Stimulated activated CD8-positive, alpha-beta memory T cell treated with anti-CD3 and anti-CD28 coated beads, Interleukin-4, amount 100 ng/mL, for 4 hours (primary cell): ENCODE measurements at places on chromosomes 4 and X.

DNA sequence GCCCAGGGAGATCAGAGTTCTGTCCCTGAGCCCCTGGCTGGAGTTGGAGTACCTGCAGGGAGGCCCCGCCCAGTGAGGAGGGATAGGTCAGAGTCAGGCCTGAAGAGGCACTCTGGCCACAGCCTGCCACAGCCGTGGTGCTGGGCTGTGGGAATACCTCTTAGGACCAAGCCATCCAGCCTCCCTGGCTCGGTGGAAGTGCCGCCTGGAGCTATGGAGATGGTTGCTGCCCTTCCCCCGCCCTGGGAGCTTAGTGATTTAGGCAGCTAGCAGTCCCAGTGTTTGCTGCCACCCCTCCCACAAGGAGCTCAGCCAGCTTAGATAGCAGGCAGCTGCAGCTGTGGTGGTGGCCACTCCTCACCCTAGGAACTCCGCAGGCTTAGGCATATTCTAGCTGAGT, 446.3 kb upstream of the GNPDA2 start:
- DNase-seq: no peak

DNA sequence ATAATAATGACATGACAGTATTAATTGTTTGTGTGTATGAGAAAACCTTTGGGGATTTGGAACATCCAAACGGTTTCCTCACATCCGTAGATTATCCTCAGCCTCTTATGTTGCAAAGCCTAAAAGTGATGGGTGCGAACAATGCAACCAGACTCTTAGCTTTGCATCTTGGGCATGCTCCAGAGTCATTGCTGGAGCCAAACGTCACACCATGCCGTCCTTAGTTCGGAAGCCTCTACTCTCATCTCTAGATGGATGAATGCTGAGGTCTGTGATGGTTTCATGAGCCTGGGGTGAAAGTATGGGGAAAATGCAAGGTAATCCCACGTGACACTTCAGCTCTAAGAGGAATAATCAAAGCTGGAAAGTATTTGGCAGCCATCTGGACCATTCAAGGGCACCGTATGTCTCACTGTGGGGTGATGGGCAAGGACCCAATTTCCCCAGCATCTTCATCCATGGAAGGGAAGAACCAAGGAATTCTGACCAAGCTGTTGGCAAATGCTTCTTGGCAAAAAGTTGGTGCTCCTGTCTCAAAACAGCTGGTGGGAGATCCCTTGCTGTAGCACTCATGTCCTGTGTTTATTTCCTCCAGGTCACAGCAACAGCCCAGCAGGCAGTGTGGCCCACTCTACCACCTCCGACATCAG, 6.3 kb upstream of the RTL5 start:
- no peak for DNase-seq

GRCh38 chr4:86961116-86961515, 26.3 kb downstream of the AFF1 start:
- no peak for DNase-seq

DNA sequence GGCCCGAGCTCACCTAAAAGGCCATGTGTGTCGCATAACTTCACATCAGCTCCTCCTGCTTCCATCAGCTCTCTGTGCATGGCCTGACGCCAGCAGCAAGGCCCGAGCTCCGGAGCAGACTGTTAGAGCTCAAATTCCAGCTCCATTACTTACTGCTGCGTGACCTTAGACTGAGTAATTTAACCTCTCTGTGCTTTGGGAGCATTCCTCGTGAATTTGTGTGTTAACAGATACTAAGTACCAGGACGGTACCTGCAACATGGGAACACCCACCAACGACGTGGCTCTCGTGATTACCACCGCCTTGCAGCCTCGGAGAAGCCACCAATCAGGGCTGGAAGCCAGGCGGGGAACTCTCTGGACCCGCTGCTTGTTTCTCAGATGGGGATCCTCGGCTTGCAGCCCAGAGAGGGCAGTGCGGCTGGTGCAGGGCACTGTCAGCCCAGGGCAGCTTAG, 12.9 kb downstream of the LETM1 start:
- DNase-seq: no peak

DNA sequence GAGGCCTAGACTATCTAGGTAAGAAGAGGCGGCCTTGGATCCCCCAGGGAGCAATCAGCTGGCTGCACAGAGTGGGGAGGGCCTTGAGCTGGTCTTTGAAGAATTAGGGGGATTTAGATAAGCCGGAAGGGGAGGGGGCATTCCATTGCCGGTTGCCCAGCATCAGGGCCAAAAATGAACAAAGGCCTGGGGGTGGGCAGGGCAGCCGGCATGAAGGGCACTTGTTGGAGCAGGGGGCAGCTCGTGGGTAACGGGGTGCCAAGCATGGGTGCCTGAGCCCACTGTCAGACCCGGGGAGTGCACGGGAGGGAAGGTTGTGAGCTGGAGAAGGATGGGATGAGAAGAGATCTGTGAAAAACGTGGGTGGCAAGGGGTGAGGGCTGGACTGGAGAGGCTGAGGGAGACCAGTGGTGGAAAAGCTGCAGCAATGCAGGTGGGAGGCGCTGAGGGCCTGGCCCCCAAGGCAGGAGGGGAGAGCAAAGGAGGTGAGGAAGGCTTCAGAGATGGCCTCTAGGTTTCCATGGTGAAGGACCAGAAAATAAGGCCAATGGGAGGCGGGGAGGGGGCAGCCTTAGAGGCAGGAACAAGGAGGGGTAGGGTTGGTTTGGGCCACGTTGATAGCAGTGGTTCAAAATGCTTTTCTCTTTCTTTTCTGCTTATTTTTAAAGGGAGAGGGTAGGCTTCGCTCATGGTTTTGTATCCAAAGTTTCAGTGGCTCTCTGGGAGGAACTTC, 8.6 kb downstream of the KLF3 start:
- no peak for DNase-seq

GRCh38 chrX:18126971-18127370, 93.7 kb downstream of the BEND2 start:
- no peak for DNase-seq

- DNase-seq: no peak
These were observed 295.3 kb downstream of the GRID2 start for GRCh38 chr4:92599044-92599443.

- DNase-seq: no peak
These were observed 2.6 kb downstream of the MCUB start for GRCh38 chr4:109562457-109563239.

DNA sequence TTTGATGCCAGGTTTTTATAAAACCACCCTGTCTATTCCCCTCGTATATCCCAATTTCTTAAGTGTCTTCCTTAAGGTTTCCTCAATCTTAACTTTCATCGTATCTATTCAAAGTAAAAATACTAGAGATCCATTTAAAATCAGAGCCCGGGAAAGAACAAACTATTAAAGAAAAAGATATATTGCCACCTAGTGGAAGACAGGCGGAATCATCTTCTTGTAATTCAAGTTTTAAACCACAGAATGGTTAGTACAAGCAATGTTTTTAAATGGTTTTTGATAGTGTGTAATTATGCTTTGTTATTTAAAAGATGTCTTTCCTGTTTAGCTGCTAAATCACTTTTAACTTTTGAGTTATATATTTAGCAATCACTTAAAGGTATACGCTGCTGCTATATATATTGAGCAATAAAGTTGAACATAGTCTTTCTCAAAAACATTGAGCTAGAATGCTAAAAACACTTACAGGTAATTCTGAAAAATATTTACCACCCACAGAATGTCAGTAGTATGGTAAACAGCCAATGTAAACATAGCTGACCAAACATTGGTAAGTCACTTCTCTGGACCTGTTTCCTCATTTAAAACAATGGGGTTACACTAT, 18.2 kb downstream of the PRDM8 start:
- DNase-seq: no peak
